GM19239 (cell line): ENCODE measurements at places on chromosomes 1 and 21.

- no peak for DNase-seq
Observed at GRCh38 chr1:152622803-152623202, at the start of gene LCE3A. Gene LCE3A, minus strand, starts transcription at chr1:152623103. Its CDS starts 0 bp downstream, at chr1:152623103.

DNA sequence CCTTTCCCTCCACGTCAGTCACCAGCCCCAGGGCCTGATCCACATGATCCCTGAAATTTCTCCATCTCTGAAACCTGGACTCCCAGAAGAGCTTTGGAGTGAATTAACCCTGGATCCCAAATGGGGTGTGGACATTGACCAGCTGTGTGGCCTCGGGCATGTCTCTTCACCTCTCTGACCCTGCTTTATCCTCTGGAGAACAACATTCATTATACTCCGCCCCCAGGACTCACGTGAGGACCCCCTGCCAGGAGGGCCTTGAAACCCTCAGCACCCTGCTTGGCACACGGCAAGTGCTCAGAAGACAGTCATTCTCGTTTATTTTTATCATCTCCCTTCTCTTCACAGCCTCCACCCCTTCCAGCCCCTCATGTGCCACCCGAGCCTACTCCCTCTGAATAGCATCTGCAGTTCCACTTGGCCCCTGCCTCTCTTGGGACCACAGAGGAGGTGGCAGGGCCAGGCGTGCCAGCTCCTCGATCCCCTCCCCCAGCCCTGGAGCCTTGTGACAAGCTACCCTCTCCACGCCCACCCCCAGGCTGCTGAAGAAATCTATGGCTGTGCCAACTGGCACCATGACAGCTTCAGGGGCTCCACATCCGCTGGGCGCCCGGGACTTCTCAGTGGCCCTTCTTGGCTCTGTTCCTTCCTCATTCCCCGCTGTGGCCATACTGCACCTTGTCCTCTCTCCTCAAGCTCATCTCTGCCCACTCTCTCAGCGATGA lies 18.0 kb downstream of the ADGRB2 start:
- DNase-seq = no peak

DNA sequence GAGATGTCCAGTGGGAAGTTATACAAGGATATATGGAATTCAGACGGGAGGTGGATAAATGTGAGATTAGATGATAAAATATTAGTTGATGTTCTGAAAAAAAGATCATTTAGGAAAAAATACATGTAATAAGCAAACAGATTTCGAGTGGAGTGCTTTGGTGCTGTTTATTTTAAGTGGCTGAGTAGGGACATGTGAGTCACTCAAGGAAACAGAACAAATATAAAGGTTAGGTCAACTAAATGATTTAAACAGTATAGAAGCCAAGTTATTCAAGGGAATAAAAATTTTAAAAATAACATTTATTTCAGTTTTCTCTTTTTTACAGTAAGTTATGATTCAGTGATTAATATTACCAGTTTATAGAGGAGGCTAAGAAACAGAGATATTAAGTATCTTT lies 1046.7 kb upstream of the B3GALT2 start:
- DNase-seq = no peak

GRCh38 chr1:232725305-232726047 lies 79.7 kb upstream of the MAP10 start:
- DNase-seq = no peak

DNA sequence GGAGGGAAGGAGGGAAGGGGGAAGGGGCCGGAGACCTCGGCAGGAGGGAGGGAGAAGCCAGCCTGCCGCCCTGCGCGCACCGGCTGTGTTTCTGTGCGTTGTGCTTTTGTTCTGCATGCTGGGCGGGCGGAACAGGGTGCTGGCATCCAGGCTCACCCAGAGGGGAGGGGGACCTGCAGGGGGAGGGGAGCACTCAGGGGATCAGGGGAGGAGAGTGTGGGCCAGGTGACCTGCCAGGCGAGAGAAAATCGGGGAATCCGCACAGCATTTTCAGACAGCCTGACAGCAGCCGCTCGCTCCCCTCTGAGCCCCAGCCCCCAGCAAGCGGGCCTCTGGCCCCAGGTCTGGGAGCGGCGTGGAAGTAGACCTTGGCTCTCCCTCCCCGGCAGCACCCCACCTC lies 54.7 kb downstream of the RIPK4 start:
- DNase-seq = no peak

DNA sequence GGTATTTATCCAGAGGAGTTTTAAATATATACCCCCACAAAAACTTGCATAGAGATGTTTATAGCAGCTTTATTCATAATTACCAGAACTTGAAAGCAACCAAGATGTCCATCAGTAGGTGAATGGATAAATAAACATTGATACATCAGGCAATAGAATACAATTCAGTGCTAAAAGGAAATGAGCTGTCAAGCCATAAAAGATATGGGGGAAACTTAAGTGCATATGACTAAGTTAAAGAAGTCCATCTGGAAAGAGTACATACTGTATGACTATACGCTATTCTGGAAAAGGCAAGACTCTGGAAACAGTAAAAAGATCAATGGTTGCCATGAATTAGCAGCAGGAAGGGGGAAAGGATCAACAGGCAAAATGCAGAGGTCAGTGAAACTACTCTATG lies 366.7 kb downstream of the HHIPL2 start:
- no peak for DNase-seq

GRCh38 chr21:33202464-33203363 lies 27.0 kb upstream of the IFNAR2 start:
- no peak for DNase-seq

GRCh38 chr21:25191141-25191540 lies 416.1 kb downstream of the MRPL39 start:
- no peak for DNase-seq

- DNase-seq = no peak
Observed at GRCh38 chr1:11059155-11059967, 457 bp downstream of the SRM start.

GRCh38 chr1:185238447-185238846 lies 78.6 kb downstream of the IVNS1ABP start:
- no peak for DNase-seq

GRCh38 chr1:151763990-151764389 lies 694 bp upstream of the MRPL9 start:
- no peak for DNase-seq

- peak; percentile 90 for DNase-seq
Observed at GRCh38 chr1:156421062-156421938, 52.3 kb downstream of the RHBG start.

- DNase-seq = no peak
Observed at GRCh38 chr1:101276818-101277217, 40.0 kb downstream of the S1PR1 start.

DNA sequence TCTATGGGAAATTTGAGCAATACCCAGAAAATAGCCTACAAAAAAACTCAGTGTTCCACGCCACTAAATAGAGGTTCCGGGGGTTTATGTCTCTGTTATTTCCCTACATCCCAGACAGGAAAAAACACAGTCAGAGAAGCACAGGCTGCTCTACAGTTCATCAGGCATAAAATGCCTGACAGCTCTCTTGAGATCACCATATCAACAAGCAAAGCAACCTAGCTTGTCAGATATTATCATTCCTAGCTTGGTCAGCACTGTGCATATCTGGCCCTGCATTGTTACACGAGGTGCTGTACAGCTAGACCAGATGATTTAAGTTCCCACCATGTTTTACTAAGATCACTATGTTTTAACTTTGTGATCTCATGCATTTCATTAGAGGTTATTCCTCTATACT lies 172.6 kb downstream of the PTPRC start:
- no peak for DNase-seq

GRCh38 chr1:167305706-167306277 lies 85.1 kb downstream of the POU2F1 start:
- DNase-seq = no peak

DNA sequence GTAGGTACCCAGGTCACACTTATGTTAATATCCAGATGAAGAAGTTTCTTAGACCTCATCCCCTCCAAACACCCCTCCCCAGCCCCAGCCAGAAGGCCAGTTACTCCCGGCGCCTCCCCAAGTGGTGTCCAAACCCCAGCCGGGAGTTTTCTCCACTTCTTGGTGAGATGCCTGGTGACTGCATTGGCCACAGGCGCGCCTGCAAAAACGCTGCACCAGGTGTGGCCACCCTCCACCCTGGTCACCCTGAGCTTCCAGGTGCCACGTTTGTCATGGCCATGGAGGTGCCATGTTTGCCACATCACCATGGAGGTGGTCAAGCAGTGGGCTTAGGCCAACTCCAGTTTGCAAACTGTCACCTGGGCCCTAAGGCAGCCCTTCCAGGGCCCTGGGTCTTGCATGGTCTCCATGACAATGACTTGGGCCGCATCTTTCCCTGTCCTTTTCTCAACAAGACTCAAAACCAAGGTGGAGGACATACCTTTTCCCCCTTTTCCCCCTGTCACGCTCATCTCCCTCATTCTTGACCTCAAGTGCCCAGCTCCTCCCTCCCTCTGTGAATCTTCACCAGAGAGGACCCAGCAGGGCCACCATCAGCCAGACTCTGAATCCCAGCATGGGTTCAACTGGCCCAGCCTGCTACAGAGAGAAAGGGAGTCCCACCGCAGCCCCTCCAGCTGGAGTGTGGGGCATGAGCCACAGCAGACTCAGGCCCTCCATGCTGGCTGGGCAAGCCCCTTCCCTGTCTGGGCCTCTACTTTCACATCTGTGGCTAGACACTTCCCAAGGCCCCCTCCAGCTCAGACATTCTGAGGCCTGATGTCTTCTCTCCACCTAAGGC lies 125.9 kb upstream of the ZBTB40 start:
- no peak for DNase-seq
